ENCODE measurements at places on chromosomes 1 and 21.

- no peak for DNase-seq
Measured at GRCh38 chr1:172897738-172898137, 153.0 kb downstream of the TNFSF18 start.

DNA sequence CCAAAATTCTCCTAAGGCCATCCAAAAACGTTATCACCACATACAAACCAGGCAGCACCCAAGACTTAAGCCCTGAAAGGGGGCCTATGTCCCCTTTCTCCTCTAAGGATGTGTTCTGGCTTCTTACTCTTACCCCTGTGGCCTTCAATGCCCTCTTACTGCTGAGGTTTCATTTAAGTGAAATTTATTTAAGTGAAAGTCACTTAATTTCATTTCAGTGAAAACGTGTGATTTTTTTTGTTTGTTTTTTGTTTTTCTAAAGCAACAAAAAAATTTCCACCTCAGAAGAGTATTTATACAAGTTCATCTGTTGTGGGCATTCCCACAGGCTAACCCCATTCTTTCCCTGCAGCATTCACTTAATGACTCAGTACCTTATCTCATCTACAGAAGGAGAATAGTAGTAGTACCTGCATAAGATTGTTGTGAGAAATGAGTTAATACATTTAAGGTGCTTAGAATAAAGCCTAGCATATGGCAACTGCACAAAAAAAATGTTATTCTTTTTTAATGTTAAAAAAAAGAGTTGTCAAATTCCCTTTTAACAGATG lies 220.6 kb downstream of the CHRM3 start:
- DNase-seq = no peak

DNA sequence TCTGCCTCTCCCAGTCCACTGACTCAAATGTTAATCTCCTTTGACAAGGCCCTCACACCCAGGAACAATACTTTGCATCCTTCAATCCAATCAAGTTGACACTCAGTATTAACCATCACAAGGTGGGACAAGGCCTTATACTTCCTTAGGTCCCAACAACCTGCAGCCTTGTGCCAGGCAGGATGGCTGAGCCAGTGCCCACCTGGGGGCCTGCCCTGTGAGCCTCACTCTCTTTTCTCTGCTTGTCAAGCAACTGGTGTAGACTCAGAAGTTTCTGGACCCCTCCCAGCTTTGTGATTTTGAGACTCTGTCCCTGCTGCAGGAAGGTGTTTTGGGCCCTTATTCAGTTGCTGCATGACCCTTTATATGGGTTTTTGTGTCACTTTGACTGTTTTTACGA lies 310.0 kb upstream of the C1orf174 start:
- DNase-seq = no peak

- no peak for DNase-seq
Measured at GRCh38 chr1:212070720-212071302, 35.3 kb downstream of the DTL start.

DNA sequence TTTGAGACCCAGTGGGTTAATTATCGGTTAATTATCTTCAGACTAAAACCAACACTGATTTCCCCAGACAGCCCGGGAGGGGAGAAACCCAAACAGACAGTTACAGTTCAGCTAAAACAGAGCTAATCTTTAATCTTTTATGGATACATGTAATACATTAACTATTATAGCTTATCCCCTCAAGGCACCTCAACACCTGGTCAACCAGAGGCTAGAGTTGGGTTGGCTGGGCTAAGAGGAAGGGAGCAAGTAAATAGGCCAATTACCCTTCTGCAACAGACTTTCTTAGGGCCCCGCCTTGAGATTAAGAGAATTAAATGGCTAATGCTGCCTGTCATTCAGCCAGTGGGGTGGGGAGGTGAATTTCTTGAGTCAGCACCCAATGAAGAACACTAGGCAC lies 6.6 kb upstream of the MED18 start:
- no peak for DNase-seq

DNA sequence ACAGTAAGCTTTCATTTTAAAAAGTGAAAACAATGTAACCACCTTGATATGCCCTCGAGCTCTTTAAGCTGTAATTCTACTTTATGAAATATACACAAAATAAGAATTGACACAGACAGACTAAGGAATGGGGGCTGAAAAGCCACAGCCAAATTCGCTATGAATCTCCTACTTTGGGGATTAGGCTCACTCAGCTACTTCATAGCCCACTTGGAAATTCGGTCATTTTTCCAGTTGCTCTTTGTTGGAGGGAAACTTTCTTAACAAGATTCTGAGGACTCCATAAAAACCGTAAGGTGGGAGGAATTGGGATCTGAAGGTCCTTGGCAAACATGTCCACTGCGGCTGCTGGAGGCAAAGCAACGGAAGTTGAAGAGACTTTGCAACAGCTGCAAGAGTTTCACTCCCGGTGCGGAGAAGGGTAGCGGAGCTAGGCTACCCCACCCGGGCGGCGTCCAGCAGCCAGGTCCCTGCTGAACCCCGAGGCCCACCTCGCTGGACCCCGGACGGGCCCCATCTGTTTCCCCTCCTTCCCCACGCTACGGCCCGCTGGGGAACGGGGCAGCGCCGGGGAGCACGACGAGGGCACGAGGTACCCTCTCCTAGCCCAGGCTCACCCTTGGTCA lies 634 bp downstream of the MYCBP start:
- no peak for DNase-seq

GRCh38 chr1:157844089-157844830 lies 2.7 kb upstream of the CD5L start:
- DNase-seq = no peak

- DNase-seq = no peak
Measured at GRCh38 chr1:182164273-182164672, 102.8 kb upstream of the ZNF648 start.

GRCh38 chr1:26169669-26170471 lies at the start of gene ZNF593:
Gene ZNF593 (plus strand): TSS chr1:26169908. CDS start chr1:26169984, 76 bp downstream.
- DNase-seq = peak; percentile 93

DNA sequence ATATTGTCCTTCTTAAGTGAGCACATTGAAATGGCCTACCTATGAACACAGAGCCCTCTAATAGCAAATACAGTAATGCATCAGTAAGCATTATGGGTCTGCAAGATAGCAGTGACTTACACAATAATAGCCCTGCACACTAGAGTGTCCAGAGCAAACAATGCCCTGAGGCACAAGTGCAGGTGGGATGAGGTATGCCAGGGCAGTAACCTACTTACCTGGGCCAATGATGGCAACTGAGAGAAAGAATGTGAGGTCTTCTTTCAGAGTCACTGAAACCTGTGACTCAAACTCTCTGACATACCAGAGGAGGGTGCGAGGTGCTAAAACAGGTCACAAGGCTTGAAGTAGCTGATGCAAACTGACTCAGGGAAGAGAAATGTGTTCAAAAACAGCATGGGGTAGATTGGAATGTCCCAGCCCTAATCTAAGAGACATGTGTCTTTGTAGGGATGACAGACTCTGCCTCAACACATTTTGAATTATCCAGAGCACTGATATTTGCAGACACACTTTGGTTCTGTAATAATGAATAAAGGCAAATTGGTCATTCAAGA lies 168.5 kb upstream of the RUNX1 start:
- DNase-seq = no peak

GRCh38 chr1:33626801-33627200 lies 154.4 kb downstream of the ZSCAN20 start:
- no peak for DNase-seq

GRCh38 chr1:240093120-240093961 lies 1.7 kb downstream of the FMN2 start:
- DNase-seq = no peak

GRCh38 chr1:171421413-171422020 lies 63.8 kb upstream of the PRRC2C start:
- DNase-seq = no peak

- no peak for DNase-seq
Measured at GRCh38 chr1:215474940-215475339, 92.2 kb upstream of the KCTD3 start.

DNA sequence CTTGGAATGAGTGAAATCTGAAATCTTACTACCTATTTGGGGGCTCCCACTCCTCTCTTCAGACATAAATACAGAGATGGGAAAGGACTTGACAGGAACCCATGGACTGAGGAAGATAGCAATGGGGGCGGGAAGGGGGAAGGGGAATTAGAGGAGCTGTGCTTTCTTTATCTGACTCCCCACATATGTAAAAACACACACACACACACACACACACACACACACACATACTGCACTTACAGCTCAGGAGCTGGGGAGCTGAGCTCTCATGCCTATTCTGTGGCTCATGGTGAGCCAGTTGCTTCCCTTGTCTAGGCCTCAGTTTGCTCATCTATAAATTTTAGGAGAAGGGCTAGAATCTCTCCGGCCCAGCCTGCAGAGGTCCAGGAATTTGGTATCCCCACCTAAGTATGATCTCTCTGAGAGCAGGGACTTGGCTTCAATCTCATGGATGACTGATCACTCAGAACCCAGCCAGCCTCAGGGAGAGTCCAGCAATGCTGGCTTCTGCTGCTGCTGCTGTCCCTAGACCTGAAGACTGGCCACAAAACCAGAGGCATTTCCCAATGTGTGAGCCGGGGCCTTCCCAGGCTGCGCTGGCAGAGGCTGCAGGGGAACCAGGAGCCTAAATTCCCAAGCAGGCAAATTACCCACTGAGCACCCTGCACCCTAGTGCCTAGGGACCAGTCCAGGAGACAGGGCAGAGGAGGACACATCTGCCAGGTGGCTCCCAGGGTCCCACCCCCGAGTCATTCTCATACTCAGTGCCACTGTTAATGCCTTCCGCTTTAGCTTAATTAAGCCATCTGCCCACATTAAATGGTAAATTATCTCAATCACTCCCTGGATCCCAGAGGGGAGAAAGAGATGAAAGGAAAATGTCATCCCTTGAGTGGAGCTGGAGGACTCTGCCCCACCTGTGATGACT lies 57.5 kb upstream of the RBM15 start:
- no peak for DNase-seq

DNA sequence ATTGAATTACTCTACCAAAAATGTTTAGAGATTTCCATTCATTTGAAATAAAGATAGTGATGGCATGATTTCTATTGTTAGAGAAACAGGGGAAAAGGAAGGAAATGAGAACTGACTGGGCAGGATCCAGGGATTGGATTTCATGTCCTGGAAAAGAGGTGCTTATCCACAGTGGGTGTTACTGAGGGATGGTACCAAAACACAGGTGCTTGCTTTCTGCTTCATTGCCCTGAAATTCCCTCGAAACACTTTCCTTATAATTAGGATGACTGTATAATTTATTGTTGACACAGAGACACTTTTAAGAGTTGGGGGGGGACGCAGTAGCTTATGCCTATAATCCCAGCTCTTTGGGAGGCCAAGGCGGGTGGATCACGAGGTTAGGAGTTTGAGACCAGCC lies 185.0 kb upstream of the KCNK2 start:
- DNase-seq = no peak

- DNase-seq = no peak
Measured at GRCh38 chr1:236677641-236678235, 8.6 kb upstream of the ACTN2 start.

DNA sequence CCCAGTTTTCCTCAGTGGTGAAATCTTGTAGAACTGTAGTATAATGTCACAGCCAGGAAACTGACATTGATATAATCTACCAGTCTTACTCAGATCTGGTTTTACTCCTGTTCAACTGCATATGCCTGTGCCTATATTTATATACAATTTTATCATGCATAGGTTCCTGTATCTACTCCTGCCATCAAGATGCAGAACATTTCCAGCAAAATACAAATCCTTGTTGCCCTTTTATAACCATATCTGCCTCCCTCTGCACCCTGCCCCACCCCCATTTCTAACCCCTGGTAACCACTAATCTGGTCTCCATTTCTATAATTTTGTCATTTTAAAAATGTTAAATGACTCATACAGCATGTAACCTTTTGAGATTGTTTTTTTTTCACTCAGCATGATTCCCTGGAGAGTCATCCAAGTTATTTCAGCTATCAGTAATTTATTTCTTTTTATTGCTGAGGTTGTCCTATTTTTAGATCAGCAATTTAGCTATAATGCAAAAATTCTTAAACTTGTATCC lies 8.1 kb downstream of the UTP25 start:
- DNase-seq = peak; percentile 46

- no peak for DNase-seq
Measured at GRCh38 chr1:55039342-55040082, at the start of gene PCSK9. Gene PCSK9 (plus strand): TSS chr1:55039548. CDS start chr1:55039838, 290 bp downstream.

DNA sequence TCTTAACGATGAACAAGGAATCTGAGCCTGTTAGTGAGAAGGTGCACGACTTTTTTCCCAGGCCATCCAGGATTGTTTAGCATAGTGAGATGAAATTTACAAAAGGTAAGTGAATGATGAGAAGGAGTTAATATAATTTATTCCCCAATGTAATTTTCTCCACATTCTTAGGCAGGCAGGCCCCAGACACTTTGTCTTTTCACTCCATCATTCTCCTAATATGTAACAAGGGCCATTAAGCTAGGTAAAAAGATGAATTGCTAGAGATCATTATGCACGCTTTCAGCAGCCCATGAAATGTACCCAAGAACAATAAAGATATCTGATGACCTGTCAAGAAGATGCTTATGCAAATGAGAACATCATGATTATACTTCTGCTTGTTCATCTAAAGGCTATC lies 24.1 kb downstream of the NIBAN1 start:
- no peak for DNase-seq

GRCh38 chr1:88514544-88515060 lies 169.5 kb upstream of the PKN2 start:
- no peak for DNase-seq

DNA sequence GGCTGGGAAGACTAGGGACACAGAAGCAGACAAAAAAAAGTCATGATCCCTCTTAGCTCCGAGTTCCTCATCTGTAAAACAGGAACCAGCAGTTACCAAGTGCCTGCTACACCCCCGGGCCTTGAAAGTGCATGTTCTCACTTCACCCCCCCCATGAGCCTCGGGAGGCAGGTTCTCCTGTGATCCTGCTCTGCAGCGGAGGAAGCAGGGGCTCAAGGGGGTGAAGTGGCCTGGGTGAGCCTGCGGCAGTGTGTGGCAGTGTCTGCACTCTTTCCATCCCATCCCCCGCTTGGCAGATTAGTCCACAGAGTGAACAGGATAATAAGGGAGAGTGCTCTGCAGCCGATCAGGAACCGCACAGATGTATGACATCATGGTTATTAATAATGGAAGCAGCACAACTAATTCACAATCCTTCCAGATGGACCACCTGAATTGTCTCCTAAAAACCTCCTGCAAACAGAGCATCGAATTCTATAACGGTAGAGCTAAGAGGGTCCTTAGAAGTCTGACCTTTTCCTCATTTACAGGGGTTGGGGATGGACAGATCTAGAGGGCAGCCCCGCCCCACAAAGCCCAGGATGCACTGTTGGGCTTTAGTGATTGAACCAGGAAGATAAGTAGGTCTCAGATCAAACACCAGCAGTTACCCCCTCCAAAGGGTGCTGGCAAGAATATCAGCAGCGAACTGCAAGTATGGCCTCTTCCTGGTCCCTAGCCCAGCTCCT lies 174.1 kb upstream of the EDN2 start:
- no peak for DNase-seq

GRCh38 chr1:240188139-240188538 lies 96.5 kb downstream of the FMN2 start:
- no peak for DNase-seq
